SJCRH30 (cell line): ENCODE measurements at places on chromosomes 11 and 22. TPM values are rescaled to one million over a fixed set of nuclear protein-coding genes. Genes with fewer than 3 reads are reported as not detected.

GRCh38 chr11:108780119-108780518 lies 115.2 kb downstream of the DDX10 start:
- H3K36me3 ChIP-seq: no peaks in the 10 kb centered on the region
- no peak overlapping the region for H3K27ac ChIP-seq
- no peak overlapping the region for H3K4me3 ChIP-seq
- H3K4me1 ChIP-seq: no peaks in the 10 kb centered on the region

The RGL4 gene
- 0.03 TPM in 1 of 2 replicates, not detected in the other for total RNA-seq

DNA sequence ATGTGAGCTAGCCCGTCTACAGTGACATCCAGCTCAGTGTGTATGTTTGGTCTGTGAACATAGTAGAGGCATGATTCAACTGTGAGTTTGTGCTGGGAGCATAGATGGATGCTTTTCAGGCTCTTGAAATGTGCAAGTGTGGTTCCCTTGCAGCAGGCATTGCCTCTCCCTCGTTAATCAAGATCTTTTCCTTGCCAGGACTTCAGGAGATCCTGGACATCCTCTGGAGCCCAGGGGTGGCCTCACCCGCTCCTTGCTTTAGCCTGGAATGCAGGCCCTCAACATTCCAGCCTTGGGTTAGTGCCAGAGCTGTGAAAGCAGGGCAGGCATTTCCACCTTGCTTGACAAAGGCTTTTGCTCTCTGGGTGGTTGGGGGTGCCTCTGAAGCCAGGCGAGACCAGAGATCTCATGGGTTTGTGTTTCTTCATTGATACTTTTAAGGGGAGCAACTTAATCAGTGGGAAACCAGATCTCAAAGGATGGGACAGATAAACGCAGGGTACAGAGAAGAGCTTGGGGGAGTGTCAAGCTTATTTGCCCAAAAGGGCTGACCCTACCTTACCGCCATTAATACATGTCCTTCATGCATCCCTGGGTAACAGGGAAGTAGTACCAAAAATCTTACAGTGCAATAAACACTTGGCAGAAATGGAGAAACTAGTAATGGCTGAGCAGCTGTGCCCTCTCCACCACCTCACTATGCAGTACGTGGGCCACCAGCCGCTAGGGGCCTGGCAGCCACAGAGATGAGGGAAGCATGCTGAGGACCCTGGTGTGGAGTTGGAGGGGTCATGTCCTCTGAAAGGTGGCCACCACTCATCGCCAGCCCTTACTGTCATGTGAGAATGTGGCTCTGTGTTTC lies 72.1 kb downstream of the PTPRJ start:
- peaks cover 10% of the 10 kb centered on the region; the same call in 1 of the 2 replicates for H3K27me3 ChIP-seq
- no peak overlapping the region for H3K4me3 ChIP-seq
- H3K4me1 ChIP-seq: no peaks in the 10 kb centered on the region
- H3K27ac ChIP-seq: no peak overlapping the region

The CLCF1 gene
- 5.2 and 6.1 TPM in 2 replicates for total RNA-seq

GRCh38 chr11:66418168-66418985 lies 2.5 kb upstream of the NPAS4 start:
- no peaks in the 10 kb centered on the region for H3K4me1 ChIP-seq
- H3K4me3 ChIP-seq: no peak overlapping the region
- no peak overlapping the region for H3K27ac ChIP-seq
- H3K36me3 ChIP-seq: no peaks in the 10 kb centered on the region
- DNase-seq: peak; percentile 76

DNA sequence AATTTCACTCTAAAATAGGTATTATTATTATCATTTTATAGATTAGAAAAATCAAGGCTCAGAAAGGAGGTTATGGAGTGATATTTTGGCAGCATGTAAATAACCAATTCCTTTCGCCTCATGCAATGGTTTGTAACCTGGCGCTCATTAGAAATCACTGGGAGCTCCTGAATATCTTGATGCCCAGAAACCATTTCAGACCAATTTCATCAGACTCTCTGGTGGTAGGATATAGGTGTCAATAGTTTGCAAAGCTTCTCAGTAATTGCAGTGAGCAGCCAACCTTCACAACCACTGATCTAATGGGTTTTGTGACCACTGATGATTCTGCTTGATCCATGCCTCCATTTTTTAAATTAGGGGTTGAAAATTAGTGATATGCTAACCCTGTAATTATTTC lies 57.8 kb upstream of the ZC3H12C start:
- H3K4me1 ChIP-seq: no peaks in the 10 kb centered on the region
- H3K36me3 ChIP-seq: no peaks in the 10 kb centered on the region
- H3K27ac ChIP-seq: no peak overlapping the region

DNA sequence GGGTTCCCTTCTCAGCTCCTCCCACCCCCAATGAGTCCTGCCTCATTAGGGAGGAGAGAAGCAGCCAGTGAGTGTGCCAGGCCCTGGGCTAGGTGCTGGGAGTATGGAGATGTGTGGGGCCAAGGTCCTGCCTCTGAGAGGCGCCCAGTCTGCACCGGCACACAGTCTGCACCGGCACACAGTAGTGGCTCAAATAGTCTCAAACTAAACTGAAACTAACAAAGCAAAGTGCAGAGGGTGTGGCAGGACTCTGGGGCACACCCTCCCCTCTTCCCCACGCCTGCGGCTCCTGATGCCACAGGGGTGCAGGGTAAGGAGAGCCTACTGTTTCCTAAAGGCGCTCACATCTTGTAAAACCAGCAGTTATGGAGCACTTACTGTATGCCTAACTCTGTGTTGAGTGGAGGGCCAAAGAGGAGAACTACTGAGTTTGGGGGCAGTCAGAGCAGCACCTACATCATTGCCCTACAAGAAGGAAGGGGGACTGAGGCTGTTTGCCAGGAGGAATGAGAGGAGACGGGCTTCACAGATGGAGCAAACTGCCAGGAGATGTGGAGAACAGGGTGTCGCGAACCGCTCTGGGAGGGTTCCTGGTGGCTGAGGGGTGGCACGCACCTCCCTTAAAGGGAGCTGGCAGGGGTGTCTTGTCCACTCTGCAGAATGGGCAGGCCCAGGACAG lies 939 bp upstream of the SH3BP1 start:
- no peak overlapping the region for H3K27ac ChIP-seq
- no peak for DNase-seq
- H3K36me3 ChIP-seq: no peaks in the 10 kb centered on the region

- H3K4me3 ChIP-seq: no peak overlapping the region
- no peaks in the 10 kb centered on the region for H3K36me3 ChIP-seq
- no peak for DNase-seq
- no peak overlapping the region for H3K27ac ChIP-seq
- H3K4me1 ChIP-seq: peaks cover 17% of the 10 kb centered on the region
Measured at GRCh38 chr22:39240831-39241793, 3.7 kb downstream of the PDGFB start.

DNA sequence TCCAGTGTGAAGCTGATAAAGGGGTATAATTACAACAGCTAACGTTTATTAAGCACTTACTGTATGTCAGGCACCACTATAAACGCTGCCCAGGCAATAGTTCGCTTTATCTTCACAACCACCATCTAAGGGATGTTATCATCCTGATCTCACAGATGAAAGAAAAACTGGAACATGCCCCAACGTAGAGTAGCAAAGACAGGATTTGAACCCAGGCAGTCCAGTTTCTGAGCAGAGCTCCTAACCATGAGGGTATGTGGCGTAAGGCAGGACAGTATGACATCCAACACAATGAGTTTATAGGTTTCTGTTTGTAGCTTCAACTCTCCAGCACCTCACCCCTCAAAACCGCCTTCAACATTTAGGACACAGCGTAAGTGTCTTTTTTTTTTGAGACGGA lies 59.5 kb downstream of the AHNAK start:
- no peaks in the 10 kb centered on the region for H3K4me1 ChIP-seq
- no peaks in the 10 kb centered on the region for H3K36me3 ChIP-seq

The HEPACAM gene
- total RNA-seq: 0.05 TPM in 1 of 2 replicates, not detected in the other

- H3K27ac ChIP-seq: no peak overlapping the region
- no peaks in the 10 kb centered on the region for H3K4me1 ChIP-seq
- H3K36me3 ChIP-seq: no peaks in the 10 kb centered on the region
- no peaks in the 10 kb centered on the region for H3K27me3 ChIP-seq
- H3K4me3 ChIP-seq: no peak overlapping the region
Measured at GRCh38 chr22:41757502-41757901, 43.0 kb upstream of the CCDC134 start.

DNA sequence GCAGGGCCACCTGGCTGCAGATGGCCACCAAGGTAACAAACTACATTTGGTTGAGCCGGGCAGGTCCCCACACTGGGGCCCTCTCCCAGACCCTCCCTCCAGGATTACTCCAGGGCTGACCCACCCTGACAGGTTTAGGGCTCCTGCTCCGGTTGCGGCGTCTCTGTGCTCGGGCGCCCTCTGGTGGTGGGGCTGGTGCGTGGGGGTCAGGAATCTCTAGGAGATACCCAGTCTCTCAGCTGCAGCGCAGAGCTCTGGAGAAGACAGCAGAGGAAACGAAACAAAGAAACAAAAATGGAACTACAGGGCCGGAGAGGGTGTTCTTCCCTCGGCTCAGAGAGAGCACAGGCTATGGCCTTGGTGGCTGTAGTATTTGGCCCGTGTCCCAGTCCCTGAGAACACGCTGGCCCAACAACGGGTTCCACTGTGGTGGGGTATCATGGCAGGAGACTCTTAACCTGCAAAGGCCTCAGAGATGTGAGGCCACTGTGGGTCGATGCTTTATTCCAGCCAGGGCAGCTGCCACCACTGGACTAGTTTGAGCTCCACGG lies 2.4 kb downstream of the C11orf96 start:
- H3K4me3 ChIP-seq: no peak overlapping the region
- peak; percentile 78 for DNase-seq
- no peak overlapping the region for H3K27ac ChIP-seq
- peaks cover 10% of the 10 kb centered on the region; the same call in 1 of the 2 replicates for H3K27me3 ChIP-seq

- H3K36me3 ChIP-seq: no peaks in the 10 kb centered on the region
- no peaks in the 10 kb centered on the region for H3K27me3 ChIP-seq
- H3K4me3 ChIP-seq: no peak overlapping the region
- DNase-seq: no peak
Measured at GRCh38 chr11:126159719-126160344, 51.6 kb downstream of the RPUSD4 start.

DNA sequence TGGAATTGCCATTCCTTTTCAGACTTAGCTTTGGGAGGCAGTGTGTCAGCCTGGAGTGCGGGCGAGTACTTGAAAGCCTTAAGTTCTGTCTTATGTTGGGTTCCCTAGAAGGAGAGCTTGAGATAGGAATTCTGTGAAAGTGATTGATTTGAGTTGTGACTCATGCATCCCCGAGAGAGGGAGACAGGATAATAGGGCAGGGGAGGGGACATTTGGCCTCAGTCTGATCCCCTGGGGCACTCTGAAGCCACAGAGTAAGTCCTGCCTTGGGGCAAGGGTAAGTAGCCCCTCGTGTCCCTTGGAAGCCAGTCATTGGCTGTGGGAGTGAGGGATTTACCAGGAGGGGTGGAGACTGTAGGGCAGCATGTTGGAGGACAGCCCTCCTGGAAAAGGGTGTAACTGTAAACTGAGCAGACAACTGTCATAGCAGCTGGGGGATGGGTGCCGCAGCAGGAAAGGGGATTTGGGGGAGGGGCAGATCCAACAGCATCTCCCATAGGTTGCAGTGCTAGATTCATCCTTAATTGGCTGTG lies 44.0 kb downstream of the KIAA1671 start:
- H3K4me3 ChIP-seq: no peak overlapping the region
- H3K36me3 ChIP-seq: no peaks in the 10 kb centered on the region
- no peak overlapping the region for H3K27ac ChIP-seq
- peak; percentile 79 for DNase-seq
- H3K27me3 ChIP-seq: 0 out of 2 replicates have a peak, but pooled peaks cover 3% of the 10 kb centered on the region

DNA sequence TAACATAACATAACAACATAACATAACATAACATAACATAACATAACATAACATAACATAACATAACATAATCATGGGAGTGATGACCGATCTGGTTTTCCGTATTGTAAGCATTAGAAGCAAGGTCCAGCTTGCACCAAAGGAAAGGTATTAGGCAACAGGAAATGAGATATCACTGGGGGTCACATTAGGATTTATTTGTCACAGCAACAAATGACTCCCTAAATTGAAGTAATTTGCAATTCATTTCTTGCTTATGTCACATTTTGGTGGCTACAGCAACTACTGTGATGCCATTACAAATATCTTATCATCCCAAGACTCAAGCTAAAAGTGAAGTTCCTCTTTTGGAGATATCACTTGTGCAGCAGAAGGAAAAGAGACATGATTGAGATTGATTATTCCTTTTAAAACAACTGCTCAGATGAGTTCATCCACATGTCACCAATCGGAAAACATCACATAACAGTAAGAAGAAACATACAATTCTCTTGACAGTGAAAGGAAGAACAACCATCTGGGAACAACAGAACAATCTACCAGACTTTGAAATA lies 1331.1 kb upstream of the RAG2 start:
- no peak for DNase-seq
- no peaks in the 10 kb centered on the region for H3K4me1 ChIP-seq
- H3K27ac ChIP-seq: no peak overlapping the region
- no peaks in the 10 kb centered on the region for H3K36me3 ChIP-seq
- no peak overlapping the region for H3K4me3 ChIP-seq
- H3K27me3 ChIP-seq: no peaks in the 10 kb centered on the region

The VEGFB gene
- total RNA-seq: 26.4 and 27.8 TPM in 2 replicates

DNA sequence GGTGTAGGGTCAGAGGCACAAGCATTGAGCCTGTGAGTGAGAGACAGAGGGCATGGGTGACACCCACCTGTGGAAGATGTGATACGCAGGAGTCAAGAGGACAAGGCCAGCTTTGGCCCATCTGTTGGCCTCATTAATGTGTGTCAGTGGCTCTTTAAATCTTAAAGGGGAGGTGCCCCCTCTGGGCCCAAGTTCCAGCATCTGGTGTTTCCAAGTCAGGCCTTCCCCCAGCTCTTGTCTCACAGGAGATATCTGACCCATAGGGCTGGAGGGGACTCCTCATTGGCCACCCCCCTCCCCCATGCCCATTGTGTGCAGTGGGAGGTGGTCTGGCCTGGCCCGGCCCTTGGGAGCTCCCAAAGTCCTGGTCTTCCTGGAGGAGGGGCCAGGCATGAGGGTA lies 8.9 kb downstream of the KCNK7 start:
- H3K27ac ChIP-seq: no peak overlapping the region
- peaks cover 2% of the 10 kb centered on the region; the same call in 1 of the 2 replicates for H3K4me1 ChIP-seq
- H3K4me3 ChIP-seq: no peak overlapping the region

- no peak for DNase-seq
- H3K27ac ChIP-seq: no peak overlapping the region
- H3K36me3 ChIP-seq: no peaks in the 10 kb centered on the region
- H3K27me3 ChIP-seq: no peaks in the 10 kb centered on the region
- no peaks in the 10 kb centered on the region for H3K4me1 ChIP-seq
Measured at GRCh38 chr11:55732936-55733335, 40.3 kb upstream of the OR5D13 start.

- H3K4me1 ChIP-seq: peaks cover 39% of the 10 kb centered on the region
- no peak overlapping the region for H3K4me3 ChIP-seq
- no peaks in the 10 kb centered on the region for H3K27me3 ChIP-seq
Measured at GRCh38 chr11:57646194-57646798, 3.4 kb downstream of the YPEL4 start.
